ENCODE measurements at places on chromosomes 16 and 17. TPM values are rescaled to one million over a fixed set of nuclear protein-coding genes. Genes with fewer than 3 reads are reported as not detected.

DNA sequence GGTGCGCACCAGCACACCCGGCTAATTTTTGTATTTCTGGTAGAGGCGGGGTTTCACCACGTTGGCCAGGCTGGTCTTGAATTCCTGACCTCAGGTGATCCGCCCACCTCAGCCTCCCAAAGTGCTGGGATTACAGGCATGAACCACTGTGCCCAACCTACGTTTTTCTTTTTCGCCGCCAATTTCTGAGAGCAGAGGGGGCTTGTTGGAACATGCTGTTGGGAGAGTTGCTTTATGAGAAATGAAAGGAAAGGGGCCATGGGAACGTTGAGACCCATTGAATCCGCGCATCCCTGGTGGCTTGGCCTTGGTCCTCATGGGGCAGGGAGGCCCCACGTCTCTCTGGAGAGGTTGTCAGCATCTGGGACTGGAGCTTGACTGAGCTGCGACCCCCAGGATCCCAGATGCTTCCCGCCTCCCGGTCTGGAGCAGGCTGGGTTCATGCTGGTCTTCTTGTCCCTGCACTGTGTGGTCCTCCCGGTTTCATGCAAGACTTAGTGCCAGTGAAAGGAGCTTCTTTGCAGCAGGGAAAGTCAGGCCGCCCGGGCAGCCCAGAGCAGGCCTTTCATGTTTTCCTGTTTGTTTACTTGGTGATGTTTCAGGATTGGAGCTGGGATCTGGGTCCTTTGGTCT is 22.8 kb downstream of the CRISPLD2 start:
- DNase-seq, result no peak

DNA sequence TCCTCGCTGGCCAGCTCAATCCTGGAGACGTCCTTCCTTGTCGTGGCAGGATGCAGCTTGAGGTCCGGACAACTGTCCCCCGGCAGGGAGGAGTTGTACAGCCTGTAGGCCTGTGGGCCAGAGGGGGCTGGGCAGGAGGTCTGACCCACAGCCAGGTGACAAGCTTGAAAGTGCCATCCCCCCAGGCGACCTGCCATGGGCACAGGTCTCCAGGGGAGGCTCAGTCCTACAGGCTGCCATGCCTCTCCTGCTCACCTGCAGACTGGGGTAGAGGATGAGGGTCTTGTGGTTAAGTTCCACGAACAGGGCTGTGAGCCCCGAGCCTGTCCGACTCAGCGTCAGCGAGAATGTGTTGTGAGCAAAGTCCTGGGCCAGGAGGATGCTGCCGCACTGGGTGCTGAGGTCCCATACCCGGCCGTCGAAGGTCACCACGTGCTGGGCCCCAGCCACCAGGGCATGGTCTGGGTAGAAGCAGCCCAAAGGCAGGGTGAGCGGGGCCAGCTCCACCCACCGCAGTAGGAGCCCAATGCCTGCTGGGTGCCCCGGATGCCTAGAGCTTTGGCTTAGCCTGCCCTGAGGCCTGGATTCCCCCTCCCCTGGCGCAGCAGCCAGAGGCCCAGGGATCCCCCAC is 39.8 kb downstream of the RMI2 start:
- no peak for DNase-seq

The NQO1 gene
- 15.8 TPM for total RNA-seq

The AOC3 gene
- 12.9 TPM for total RNA-seq

The KCNG4 gene
- total RNA-seq, result not detected
